ENCODE measurements at places on chromosomes 4 and X.

DNA sequence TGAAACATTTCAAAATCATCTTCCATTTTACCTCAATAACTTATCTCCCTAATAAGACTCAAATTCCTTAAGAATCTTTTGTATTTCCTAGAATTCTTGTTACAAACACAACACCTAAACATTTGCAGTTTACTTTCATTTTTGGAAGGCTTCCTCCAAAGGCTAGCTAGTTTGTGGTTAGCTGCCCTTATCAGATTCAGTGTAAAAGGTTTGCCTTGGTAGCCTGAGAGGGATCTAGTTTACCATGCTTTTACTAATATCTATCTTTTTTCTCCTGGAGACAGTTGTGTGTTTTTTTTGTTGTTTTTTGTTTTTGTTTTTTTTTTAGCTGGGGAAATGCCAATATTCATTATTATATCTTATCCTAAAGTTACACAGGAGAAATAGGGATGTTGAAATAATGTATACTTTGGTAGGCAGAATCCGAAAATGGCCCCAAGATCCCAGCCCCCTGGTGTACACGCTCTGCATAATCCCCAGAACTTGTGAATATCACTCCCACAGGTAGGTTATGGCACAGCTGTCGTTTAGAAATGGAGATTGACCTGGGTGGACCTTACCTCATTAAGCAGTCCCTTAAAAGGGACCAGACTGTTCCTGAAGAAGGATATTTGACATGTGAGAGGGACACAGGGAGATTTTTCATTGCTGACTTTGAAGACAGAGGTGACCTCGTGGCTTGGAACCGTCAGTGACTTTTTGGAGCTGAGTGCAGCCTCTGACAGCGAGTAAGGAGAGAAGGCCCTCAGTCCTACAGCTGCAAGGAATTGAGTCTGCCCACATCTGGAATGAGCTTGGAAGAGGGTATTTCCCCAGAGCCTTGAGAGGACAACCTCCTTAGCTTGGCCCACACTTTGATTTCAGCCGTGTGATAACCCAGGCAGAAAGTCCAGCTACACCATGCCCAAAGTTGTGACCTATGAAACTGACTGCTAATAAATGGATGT, 33.4 kb downstream of the SEPTIN11 start:
- DNase-seq = no peak

- no peak for DNase-seq
Measured at GRCh38 chrX:136666088-136666487, 18.1 kb downstream of the CD40LG start.

- DNase-seq = no peak
Measured at GRCh38 chrX:31293409-31293808, 221.6 kb upstream of the FTHL17 start.

DNA sequence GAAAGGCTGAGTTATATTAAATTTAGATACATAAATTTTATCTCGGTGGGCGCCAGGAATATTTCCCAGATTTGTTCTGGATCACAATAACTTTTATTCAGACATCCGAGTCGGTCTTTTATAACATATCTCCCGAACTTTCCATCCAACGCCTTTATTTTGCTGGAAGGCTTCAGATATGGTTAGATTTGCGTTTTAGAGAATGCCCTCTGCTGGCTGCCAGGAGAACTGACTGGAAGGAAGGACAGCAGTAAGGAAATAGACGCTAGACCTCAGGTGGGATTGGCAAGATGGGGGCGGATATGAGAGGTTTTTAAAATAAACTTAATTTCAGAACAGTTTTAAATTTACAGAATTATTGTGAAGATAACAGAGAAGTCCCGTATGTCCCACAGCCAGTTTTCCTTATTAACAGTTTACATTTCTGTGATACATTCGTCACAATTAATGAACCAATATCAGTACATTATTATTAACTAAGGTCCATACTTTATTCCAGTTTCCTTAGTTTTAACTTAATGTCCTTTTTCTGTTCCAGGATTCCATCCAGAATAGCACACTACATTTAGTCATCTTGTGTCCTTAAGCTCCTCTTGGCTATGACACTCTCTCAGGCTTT, 4.6 kb upstream of the KANTR start:
- no peak for DNase-seq

- no peak for DNase-seq
Measured at GRCh38 chr4:167826281-167826680, 266.1 kb upstream of the ANXA10 start.

DNA sequence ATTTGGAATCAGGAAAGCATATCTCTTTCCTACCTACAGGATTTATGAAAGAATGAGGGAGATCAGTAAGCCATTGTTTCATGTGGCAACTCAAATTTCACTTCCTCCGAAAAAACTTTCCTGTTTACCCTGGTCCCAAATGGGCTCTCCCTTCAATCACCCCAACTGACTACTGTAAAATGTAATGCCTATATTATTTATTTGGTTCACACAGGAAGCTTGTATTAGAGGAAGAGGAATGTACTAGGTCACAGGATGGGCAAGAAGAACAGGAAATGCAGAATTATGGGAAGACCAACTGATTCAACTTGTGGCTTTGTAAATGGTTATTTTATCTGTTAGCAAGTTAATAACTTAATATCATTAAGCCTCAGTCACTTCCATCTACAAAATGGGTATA, 23.1 kb downstream of the COL4A6 start:
- DNase-seq = no peak

- no peak for DNase-seq
Measured at GRCh38 chr4:140151699-140152012, 2.3 kb downstream of the MAML3 start.

DNA sequence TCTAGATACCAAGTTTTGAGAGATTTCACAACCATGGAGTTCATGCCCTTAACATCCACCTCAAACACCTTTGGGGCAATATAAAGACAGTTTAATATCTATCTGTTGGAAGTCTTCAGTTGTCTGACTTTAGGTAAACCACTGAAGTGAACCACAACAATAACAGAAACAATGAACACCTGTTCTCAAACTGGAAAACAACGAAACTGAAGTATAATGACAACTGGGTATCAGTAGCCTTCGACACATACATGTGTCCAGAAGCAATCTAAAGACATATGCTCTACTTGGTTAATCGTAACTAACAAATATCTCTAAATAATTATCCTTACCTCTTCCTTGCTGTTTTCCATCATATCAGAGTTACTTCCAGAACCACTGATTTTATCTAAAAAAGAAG, 87.8 kb downstream of the ATRX start:
- no peak for DNase-seq

DNA sequence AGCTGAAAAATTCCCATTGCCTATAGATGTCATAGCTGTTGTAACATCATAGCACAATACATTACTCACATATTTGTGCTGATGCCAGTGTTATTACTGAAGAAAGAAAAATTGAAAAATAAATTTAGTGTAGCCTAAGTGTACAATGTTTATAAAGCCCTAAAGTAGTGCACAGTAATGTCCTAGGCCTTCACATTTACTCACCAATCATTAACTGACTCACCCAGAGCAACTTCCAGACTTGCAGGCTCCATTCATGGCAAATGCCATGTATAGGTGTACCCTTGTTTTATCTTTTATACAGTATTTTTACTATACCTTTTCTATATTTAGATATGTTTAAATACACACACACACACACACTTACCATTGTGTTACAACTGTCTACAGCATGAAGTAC, 265.4 kb upstream of the MAGEB18 start:
- no peak for DNase-seq

- no peak for DNase-seq
Measured at GRCh38 chrX:15750611-15751154, 12.6 kb downstream of the CA5B start.

DNA sequence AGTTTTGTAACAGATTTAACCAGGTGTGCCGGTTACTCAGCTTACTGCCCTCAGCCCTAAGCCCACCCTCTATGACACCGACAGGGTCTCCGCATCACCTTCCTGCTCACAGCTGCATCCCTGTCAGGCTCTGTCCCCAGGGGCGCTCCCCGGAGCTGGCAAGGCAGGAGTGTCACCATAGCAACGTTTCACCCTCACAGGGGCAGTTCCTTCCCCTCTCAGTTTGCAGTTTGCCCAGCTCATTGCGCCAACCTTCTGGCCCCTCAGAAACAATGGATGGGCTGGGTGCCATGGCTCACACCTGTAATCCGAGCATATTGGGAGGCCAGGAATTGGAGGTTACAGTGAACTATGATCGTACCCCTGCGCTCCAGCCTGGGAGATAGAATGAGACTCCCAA, 42.6 kb downstream of the RGS12 start:
- DNase-seq = no peak

DNA sequence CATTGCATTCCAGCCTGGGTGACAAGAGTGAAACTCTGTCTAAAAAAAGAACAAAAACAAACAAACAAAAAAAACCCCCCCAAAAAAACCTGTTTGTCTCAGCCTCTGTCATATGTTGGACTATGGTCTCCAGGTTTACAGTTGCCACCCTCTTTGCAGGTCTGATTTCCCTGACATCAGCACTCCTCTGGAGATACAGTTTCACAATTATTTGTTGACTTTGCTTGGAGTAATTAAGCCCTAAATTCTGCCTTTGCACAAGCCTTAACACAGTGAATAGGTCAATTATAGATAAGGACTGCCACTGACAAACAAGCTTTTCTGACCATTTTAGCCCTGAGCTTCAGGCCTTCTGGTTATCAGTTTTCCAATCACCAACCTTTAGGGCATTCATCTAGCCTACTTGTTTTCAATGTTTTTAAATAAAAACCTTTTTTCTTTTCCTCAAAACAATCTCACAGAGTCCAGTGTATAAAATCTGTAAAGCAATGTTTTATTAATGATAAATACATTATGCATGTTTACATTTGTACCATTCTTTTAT, 20.4 kb upstream of the MAPK10 start:
- DNase-seq = no peak

DNA sequence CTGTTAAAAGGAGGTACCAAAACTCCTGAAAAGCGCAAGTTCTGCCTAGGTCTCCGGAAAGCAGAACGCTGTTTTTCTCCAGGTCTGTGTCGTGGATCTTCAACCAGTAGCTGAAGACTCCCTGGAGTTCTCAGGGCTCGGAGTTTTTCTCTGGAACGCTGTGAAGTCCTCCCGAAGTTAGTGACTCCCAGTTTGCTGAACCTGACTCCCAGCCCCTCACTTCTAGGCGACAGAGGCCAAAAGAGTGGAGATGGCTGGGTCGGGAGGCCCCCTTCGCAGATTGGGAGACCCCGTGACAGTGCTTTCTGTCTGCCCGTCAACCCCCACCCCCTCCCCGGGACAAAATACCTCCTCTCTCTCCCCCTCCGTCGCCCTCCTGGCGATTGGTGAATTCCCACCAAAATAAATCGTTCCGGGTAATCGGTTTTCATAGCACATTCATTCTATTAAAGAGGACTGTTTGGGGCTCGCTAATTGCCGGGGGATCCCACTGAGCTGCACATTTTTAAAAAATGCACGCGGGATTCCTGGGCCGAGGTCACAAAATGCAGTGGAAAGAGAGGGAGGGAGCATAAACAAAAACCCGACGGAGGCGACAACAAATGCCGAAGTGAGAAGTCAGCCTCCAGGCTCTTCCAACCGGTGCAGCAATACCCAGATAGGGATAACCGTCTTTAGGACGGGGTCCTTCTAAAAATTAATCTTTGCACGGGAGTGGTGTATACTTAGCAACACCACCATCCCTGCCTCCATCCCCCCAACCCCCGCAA, 4.0 kb upstream of the MSX1 start:
- DNase-seq = no peak

- DNase-seq = no peak
Measured at GRCh38 chr4:72383439-72383838, 185.6 kb downstream of the ADAMTS3 start.

GRCh38 chrX:44570522-44570921, 27.9 kb upstream of the FUNDC1 start:
- DNase-seq = no peak

- no peak for DNase-seq
Measured at GRCh38 chrX:117508021-117508420, 608.6 kb downstream of the KLHL13 start.

DNA sequence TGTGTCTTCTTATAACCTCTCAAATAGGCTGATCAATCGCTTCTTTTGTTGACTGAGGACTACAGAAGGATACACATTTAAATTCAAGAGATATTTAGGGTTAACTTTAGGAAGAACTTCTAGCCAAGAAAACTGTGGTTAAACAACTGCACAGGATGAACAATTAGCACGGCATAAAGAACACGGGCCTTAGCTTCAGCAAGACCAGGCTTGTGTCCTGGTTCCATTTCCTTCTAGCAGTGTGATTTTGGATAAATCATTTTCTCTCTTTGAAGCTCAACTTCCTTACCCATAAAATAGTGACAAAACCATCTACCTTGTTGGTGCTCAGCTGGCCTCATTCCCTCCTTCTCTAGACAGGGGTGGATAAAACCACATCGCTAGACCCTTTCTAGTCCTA, 117.6 kb downstream of the TSPAN5 start:
- DNase-seq = no peak

- no peak for DNase-seq
Measured at GRCh38 chr4:1599491-1600210, 84.5 kb downstream of the FAM53A start.

DNA sequence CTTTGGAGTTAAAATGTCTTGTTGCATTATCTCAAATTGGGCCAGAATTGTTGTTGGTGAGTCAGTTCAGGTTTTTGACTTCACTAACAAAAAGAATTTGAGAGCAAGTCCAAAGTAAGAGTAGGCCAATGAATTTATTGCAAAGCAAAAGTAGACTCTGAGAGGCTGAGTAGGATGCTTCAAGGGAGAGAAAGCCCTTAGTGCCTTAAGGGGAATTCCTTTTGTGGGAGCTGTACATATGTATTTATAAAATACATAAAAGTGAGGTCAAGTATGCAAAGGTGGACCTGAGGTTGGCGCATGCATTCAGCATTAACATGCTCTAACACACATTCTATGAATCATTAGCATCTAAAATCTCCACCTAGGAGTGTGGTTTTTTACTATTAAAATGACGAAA, 565.4 kb downstream of the GRXCR1 start:
- DNase-seq = peak; percentile 21

DNA sequence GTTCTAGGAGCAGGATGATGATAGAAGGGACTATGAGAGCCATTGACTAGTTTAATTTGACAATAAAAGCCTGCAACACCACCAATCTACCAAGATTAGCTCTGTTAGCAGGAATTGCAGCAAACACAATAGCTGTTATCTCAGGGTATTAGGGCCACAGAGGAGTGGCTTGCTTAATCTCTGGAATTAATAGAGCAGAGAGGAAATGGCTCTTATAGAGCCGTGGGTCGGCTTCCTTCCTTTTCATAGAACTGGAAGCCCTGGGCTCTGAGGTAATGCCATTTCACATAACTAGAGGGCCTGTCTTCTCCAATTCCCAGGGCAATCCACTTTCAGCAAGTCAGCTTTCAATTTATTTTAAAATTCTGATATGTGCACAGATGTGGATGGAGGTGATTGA, 83.0 kb downstream of the MAMLD1 start:
- DNase-seq = no peak

Data from keratinocyte (primary cell).